ENCODE measurements at places on chromosomes 7 and 10. TPM values are rescaled to one million over a fixed set of nuclear protein-coding genes. Genes with fewer than 3 reads are reported as not detected.

The C10orf62 gene
- total RNA-seq: not detected

The GPR15LG gene
- total RNA-seq: not detected

The PNLIPRP3 gene
- not detected for total RNA-seq

The TRIM50 gene
- not detected for total RNA-seq

The ZMIZ1 gene
- 25.4 TPM for total RNA-seq

The LIPK gene
- total RNA-seq: not detected

The INMT gene
- total RNA-seq: 0.87 TPM

The ODAD2 gene
- 0.32 TPM for total RNA-seq

The KCNH2 gene
- total RNA-seq: 2.3 TPM

The C10orf105 gene
- total RNA-seq: 0.11 TPM

The TMEM139 gene
- 1.8 TPM for total RNA-seq

The ANKRD61 gene
- total RNA-seq: not detected

The MYL10 gene
- not detected for total RNA-seq

The FBXO24 gene
- total RNA-seq: 2.1 TPM

The KLLN gene
- 1.3 TPM for total RNA-seq

DNA sequence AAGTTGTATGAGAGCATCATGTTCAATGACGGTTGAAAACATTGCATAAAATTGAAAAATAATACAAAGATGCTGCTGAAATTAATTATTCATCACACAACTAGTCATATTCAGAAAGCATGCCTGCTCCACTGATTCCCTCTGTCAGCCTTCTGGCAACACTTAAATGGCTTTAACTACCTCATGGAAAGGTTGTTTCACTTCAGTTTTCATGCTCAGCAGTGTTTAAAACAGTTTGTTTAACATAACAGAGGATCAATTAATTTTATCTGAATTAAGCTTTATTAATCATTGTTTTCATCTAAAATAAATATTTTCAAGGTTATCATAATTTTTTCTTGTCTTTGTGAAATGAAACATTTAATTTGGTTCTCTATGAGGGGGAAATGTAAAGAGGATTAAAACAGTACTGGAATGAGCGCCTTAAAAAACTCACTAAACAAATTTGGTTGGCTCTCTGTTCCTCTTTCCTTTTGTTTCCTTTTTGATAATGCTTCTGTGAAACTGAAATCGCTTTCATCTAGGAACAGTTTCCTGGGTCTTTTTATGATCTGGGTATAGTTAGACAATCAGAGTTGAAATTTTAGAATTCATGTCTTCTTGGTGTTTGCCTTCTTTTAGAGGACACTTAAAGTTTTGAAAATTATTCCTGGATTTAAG lies 427.4 kb downstream of the SH2D4B start:
- no peaks in the 10 kb centered on the region for H3K4me1 ChIP-seq
- no peaks in the 10 kb centered on the region for H3K36me3 ChIP-seq
- H3K27me3 ChIP-seq: no peaks in the 10 kb centered on the region
- no peak overlapping the region for H3K4me3 ChIP-seq
- DNase-seq: no peak
- no peak overlapping the region for H3K27ac ChIP-seq

DNA sequence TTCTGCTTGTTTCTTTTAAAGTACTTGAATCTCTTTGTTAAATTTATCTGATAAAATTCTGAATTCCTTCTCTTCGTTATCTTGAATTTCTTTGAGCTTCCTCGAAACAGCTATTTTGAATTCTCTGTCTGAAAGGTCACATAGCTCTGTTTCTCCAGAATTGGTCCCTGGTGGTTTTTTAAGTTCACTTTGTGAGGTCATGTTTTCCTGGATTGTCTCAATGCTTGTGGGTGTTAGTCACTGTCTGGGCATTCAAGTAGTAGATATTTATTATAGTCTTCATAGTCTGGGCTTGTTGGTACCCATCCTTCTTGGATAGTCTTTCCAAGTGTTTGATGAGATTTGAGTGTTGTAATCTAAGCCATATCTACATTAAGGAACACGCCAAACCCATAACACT lies 1060.6 kb downstream of the LRMDA start:
- H3K4me1 ChIP-seq: no peaks in the 10 kb centered on the region
- H3K27ac ChIP-seq: no peak overlapping the region
- no peak overlapping the region for H3K4me3 ChIP-seq
- no peaks in the 10 kb centered on the region for H3K27me3 ChIP-seq
- DNase-seq: no peak

DNA sequence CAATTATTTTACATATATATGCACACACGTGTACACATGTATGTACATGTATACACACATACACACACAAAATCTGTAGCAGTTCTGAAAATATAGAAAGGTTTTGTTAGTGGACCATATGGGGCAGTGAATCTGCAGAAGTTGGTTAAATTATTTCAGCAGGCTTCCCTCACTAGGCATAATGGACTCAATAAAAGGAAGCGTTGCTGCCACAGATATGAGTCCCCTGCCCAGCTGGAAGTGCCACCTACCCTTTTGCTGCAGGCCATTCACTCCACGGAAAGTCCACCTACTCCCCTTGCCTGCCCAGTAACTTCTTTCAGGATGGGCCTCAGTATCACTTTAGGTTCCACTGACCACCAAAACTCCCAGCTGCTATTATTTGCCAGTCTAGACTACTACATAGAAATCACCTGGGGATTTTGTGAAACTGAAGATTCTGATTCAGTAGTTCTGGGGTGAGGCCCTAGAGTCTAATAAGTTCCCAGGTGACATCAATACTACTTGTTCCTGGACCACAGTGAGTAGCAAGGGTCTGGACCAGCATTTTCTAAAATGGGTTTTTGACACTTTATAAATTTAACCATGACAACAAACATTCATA lies 29.3 kb upstream of the CROT start:
- DNase-seq: no peak
- no peak overlapping the region for H3K4me3 ChIP-seq
- H3K27ac ChIP-seq: no peak overlapping the region

- no peaks in the 10 kb centered on the region for H3K4me1 ChIP-seq
- no peaks in the 10 kb centered on the region for H3K36me3 ChIP-seq
- no peak overlapping the region for H3K4me3 ChIP-seq
- no peak overlapping the region for H3K27ac ChIP-seq
Measured at GRCh38 chr10:47137311-47137851, 162.6 kb upstream of the GDF10 start.

GRCh38 chr10:84589526-84590205 lies 261.3 kb downstream of the CCSER2 start:
- no peaks in the 10 kb centered on the region for H3K27me3 ChIP-seq
- no peak overlapping the region for H3K4me3 ChIP-seq

- peak overlapping the region; percentile 69 for H3K27ac ChIP-seq
- H3K36me3 ChIP-seq: no peaks in the 10 kb centered on the region
- no peaks in the 10 kb centered on the region for H3K27me3 ChIP-seq
- H3K4me3 ChIP-seq: peak overlapping the region; percentile 82
Measured at GRCh38 chr10:87864496-87865059, 1.2 kb downstream of the PTEN start.

DNA sequence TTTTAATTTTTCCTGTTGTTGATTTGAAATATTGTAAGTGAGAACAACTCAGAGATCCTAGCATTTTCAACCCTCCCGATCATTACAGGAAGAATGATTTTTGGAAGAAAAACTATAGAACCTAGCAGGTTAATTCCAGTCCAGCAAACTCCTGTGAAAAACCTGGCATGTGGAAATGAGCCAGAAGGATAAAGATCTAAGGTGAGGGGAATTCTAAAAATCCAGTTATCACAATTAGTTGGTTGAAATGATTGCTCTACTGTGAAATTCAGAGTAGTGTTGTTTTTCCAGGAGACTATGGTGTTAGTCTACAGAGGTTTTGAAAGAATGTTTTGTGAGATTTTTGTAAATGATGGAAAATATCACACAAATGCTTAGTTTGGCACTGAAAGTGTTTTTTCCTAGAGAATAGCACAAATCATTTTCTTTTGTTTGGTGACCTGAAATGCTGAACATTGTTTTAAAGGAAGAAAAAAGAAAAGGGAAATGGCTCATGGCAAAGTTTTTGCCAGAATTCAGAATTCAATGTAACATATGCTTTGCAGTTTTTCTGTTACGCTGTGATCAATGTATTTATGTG lies 152.4 kb upstream of the SLC26A5 start:
- H3K4me3 ChIP-seq: no peak overlapping the region
- H3K36me3 ChIP-seq: no peaks in the 10 kb centered on the region
- H3K27me3 ChIP-seq: no peaks in the 10 kb centered on the region
- no peak overlapping the region for H3K27ac ChIP-seq

GRCh38 chr7:135209225-135209834 lies 2.0 kb downstream of the WDR91 start:
- no peak overlapping the region for H3K4me3 ChIP-seq
- no peaks in the 10 kb centered on the region for H3K36me3 ChIP-seq
- peaks cover 27% of the 10 kb centered on the region for H3K4me1 ChIP-seq
- H3K27ac ChIP-seq: no peak overlapping the region

GRCh38 chr10:66349076-66349475 lies 576.8 kb upstream of the LRRTM3 start:
- H3K36me3 ChIP-seq: no peaks in the 10 kb centered on the region
- no peak overlapping the region for H3K4me3 ChIP-seq
- H3K4me1 ChIP-seq: no peaks in the 10 kb centered on the region
- DNase-seq: no peak

GRCh38 chr10:24556126-24556749 lies 167.4 kb downstream of the ARHGAP21 start:
- no peaks in the 10 kb centered on the region for H3K36me3 ChIP-seq
- no peaks in the 10 kb centered on the region for H3K27me3 ChIP-seq
- DNase-seq: no peak
- H3K4me3 ChIP-seq: no peak overlapping the region
- H3K4me1 ChIP-seq: peaks cover 5% of the 10 kb centered on the region

GRCh38 chr10:30170814-30171213 lies 111.4 kb upstream of the JCAD start:
- H3K27me3 ChIP-seq: no peaks in the 10 kb centered on the region
- no peak overlapping the region for H3K4me3 ChIP-seq
- DNase-seq: no peak
- no peaks in the 10 kb centered on the region for H3K4me1 ChIP-seq
- H3K27ac ChIP-seq: no peak overlapping the region

- H3K4me1 ChIP-seq: no peaks in the 10 kb centered on the region
- no peaks in the 10 kb centered on the region for H3K27me3 ChIP-seq
- no peak for DNase-seq
- no peak overlapping the region for H3K4me3 ChIP-seq
Measured at GRCh38 chr10:21445163-21445562, 80.3 kb downstream of the SKIDA1 start.

DNA sequence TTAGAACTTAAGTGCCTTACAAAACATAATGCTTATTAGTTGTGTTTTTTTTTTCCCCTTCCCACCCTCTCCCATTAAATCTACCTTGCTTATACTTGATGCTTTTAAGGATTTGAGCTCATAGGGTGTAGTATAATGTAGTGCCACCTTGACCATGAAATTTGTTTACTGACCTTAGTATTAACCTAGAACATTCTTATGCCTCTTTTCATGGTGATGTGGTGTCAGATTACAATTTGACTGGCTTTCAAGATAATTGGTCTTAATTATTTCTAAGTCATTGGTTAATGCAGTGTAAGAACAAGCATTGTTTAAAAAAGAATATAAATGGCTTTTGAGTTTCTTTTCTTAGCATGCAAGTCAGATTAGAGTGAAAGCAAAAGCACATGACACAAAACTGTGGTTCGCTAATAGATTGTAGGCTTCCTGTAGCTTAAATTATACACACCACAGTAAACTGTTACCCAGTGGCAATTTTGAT lies 61.8 kb downstream of the ADD3 start:
- peak overlapping the region; percentile 55 for H3K27ac ChIP-seq
- no peaks in the 10 kb centered on the region for H3K36me3 ChIP-seq
- H3K27me3 ChIP-seq: no peaks in the 10 kb centered on the region
- no peak for DNase-seq
- H3K4me3 ChIP-seq: no peak overlapping the region
- H3K4me1 ChIP-seq: peaks cover 97% of the 10 kb centered on the region

GRCh38 chr7:7812112-7812511 lies 93.7 kb upstream of the RPA3 start:
- no peaks in the 10 kb centered on the region for H3K36me3 ChIP-seq
- H3K27ac ChIP-seq: no peak overlapping the region
- H3K27me3 ChIP-seq: no peaks in the 10 kb centered on the region
- peaks cover 24% of the 10 kb centered on the region for H3K4me1 ChIP-seq
- DNase-seq: no peak

DNA sequence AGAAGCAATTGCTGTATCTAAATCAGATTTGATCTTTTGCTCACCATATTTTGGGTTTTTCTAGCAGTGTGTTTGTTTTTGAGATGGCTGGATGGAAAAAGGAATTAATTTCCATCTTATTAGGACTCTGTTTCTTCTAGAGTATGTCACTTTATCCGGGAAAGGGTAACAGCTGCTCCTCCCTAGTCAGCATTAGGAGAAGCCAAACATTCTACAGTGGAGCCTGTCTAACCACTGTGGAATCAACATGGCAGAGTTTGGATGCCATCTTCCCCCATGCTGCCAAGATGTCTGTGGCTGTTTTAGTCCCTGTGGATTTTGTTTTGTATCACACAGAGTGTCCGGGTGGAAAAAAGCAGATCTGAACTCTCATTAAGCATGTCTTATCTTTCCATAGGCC lies 16.0 kb upstream of the LMOD2 start:
- H3K27ac ChIP-seq: no peak overlapping the region
- DNase-seq: no peak
- H3K4me3 ChIP-seq: no peak overlapping the region
- H3K36me3 ChIP-seq: no peaks in the 10 kb centered on the region

DNA sequence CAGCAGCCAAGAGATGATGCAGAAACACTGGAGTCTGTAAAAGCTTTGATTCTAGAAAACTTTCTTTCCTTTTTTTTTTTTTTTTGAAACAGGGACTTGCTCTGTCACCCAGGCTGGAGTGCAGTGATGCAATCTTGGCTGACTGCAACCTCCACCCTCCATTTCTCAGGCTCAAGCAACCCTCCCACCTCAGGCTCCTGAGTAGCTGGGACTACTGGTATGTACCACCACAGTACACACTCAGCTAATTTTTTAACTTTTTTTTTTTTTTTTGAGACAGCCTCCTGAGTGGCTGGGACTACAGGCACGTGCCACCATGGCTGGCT lies 17.0 kb upstream of the BAG3 start:
- H3K27me3 ChIP-seq: no peaks in the 10 kb centered on the region
- no peak overlapping the region for H3K4me3 ChIP-seq
- no peak for DNase-seq
- H3K36me3 ChIP-seq: no peaks in the 10 kb centered on the region
- no peak overlapping the region for H3K27ac ChIP-seq
- no peaks in the 10 kb centered on the region for H3K4me1 ChIP-seq

DNA sequence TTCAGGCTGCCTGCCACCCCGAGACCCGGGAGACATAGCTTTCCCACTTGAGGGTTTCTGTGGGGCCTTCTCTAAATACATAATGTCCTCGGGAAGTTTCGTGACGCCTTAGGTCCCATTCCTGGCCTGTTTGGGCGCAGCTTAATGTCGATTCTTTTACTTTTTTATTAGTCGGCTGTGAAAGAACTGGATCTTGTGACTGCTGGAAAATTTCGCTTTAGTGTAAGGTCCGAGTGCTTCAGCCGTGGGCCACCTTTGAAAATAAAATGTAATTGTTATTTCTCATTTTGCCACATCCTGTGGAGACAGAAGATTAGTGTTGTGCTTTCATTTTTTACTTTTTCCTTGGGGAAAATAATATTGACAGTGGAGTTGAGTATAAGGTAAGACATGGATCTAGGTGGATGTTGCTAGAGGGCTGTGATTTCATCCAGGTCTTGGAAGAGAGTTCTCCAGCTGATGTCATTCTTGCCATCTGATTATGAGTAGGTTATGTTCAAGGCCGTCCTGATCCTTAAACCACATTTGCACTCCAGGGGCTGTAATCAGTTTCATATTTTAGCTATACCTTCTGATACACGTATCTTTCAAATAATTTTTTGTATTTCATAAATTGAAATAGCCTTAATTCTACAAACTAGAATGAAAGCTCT lies 830 bp downstream of the RAB18 start:
- peaks cover 50% of the 10 kb centered on the region for H3K4me1 ChIP-seq
- H3K27ac ChIP-seq: peak overlapping the region; percentile 90
- H3K36me3 ChIP-seq: no peaks in the 10 kb centered on the region
- H3K27me3 ChIP-seq: no peaks in the 10 kb centered on the region
- no peak for DNase-seq

All from CD4-positive, alpha-beta memory T cell (primary cell).